ENCODE measurements at places on chromosomes 11 and 22.
A peak's percentile ranks its signal among the peaks of the same experiment; 100 is the strongest.

DNA sequence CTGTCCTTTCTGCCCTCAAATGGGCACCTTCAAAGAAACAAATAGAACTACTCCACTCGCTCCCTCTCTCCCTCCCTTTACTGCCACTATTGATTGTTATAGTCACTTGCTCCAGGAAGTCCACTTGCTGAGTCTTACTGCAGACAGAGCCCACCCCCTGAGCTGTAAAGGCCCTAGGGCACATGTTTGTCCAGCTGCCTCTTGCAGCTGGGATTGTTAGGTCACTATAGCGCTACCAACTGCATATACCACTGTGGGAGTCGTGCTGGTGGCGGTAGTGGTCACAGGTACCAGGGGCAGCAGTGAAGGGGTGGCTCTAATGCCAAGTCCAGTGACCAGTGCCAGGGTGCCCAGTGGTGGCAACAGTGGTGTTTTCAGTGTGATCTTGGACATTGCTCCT, 4.4 kb upstream of the SREBF2 start:
- DNase-seq, result no peak

DNA sequence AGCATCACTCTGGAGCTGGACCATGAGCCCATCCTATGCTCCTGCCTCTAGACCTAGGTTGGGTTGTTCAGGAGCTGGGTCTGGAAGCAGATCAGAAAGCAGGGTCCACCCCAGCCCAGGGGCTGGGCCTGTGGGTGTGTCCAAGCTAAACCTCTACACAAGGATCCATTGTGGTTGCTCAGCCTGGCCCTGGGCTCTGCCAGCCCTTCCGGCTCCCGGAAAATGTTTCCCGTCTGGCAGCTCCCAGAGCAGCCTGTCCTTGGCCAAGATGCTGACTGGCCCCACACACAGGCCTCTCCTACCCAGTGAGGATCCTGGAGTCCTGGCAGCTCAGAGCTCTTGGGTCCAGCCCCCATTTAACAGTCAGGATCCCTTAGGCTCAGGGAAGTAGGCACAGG, 35.3 kb upstream of the FCHSD2 start:
- no peak for DNase-seq

DNA sequence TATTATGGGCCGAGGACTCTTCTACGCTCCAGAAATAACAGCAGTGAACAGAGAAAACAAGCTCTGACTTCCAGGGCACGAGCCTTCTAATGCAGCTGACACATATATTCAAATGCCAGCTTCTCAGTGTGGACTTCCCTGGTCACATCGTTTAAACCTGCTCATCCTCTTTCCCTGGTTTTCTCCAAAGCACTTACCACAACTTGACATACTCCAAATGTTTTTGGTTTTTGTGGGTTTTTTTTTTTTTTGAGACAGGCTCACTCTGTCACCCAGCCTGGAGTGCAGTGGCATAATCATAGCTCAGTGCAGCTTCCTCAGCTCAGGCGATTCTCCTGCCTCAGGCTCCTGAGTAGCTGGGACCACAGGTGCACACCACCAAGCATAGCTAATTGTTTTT, 105.5 kb downstream of the MICAL3 start:
- peak; percentile 88 for DNase-seq

GRCh38 chr11:22668005-22668796, 1.8 kb downstream of the GAS2 start:
- DNase-seq, result no peak

- no peak for DNase-seq
These were observed 49.3 kb upstream of the PARVG start for GRCh38 chr22:44131412-44131811.

DNA sequence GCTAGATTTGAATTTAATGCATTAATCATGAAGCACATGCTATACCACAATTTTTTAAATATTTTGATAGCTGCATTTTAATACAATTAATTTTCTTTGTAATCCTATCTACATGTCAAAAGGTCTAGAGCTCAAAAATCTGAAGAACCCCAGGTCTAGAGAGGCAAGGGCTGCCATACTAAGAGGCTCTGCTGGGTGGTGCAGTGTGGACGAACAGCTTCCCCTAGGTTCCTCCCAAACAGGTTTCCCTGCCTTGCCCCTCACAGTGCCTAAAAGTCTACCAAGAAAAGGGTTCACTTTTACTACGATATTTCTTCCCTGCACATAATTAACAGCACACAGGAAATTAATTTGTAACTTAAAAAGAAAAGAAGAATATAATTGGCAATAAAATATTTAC, 681.1 kb downstream of the OPCML start:
- DNase-seq, result no peak

- peak; percentile 58 for DNase-seq
These were observed 56.1 kb upstream of the TIMP3 start for GRCh38 chr22:32745251-32745995.

DNA sequence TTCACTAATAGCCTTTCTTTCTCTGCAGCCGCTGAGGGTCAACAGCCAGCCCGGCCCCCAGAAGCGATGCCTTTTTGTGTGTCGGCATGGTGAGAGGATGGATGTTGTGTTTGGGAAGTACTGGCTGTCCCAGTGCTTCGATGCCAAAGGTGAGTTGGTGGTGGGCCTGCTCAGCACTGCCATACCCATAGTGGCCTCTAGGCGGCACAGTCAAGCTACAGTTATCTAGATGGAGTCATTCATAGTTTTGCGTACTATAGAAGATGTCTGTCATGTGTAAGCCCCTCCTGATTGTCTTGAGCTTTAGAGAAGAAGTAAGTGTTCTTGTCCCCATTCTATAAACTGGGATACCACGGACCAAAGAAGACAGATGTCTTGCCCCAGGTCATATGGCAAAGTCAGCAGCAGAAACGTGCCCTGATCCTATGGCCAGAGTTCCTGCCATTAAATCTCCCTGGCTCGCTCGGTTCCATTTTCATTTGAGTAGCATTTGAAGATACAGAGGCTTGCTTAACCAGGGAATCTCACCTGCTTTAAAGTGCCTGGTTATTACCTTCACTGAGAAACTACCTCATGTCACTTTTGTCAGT, 42.1 kb upstream of the CRTAM start:
- DNase-seq, result peak; percentile 29

DNA sequence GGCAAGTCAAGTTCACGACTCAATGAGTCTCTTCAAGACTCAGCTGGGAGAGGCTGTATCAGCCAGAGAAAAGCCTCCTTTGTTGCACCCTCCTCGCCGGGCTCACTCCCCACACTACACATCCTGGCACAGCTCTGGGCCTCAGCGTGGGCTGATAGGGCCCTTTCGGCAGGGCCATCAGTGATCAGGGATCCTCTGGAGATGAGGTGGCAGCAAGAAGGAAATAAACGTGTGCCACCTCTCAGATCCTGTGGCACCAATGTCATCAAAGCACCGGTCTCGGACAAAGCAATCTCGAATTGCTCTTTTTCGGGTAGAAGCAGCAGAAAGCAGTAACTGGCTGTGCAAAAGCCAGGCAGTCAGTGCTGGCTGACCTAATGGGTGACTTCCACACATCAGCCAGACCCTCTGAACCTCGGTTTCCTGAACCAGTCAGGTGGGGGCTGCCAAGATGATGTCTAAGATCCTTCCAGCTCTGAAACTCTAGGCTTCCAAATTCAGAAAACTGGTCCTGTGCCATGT, 2.1 kb downstream of the EHD1 start:
- DNase-seq, result no peak

DNA sequence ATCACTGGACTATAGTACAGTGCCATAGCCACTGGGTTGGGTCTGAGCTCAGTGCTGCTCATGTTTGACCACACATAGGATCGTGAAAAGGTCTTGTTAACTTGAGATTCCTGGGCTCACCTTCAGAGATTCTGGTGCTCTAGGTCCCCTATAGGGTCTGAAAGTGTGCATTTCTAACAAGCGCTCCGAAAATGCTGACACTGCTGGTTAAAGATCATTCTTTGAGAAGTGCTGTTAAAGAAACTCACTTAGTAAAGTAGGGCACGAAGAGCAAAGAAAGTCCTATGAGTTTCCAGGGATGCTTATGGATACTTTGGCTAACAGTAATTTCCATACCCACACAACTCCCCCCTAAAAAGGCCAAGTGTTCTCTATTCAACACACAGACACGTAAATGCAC, 108.1 kb upstream of the PAX6 start:
- DNase-seq, result no peak

GRCh38 chr11:75428281-75428724, 4.7 kb downstream of the KLHL35 start:
- DNase-seq, result peak; percentile 97

- DNase-seq, result no peak
These were observed 5.5 kb downstream of the C11orf91 start for GRCh38 chr11:33695051-33695566.

DNA sequence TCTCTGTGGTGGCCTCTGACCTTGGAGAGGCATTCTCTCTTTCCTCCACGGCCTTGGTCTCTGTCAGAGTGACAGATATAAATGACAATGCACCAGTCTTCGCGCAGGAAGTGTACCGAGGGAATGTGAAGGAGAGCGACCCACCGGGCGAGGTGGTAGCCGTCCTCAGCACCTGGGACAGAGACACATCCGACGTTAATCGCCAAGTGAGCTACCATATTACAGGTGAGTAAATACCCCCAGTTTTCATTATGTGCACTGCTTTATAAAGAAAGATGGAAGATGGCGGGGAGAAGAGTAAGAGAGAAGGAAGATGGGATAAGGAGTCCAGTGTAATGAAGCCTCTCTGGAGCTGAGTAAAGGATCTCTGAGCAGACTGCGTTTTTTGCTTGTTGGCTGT, 167.8 kb upstream of the MTNR1B start:
- no peak for DNase-seq

GRCh38 chr11:79201677-79202347, 239.0 kb downstream of the TENM4 start:
- DNase-seq, result peak; percentile 58

- no peak for DNase-seq
These were observed 4.7 kb upstream of the AP1B1 start for GRCh38 chr22:29393019-29393608.

DNA sequence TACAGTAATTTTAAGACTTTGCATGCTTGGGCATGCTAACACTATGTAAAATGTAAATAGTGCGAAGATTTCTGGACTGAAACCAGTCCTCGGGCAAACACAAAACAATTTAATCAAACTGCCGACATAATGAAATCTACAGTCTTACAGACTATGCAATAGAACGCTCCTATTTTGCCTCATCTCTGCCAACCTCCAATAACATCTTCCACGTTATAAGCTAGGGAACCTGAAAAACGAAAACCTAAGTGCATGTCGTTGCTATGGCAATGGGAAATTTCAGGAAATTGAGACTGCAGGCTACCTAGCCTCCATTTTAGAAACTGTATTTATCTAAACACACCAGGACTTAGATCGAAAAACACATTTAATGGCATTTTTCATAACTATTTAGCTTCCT, 1.1 kb downstream of the CSTF3 start:
- DNase-seq, result peak; percentile 71

GRCh38 chr11:43511959-43512358, 153.2 kb downstream of the TTC17 start:
- DNase-seq, result no peak

- no peak for DNase-seq
These were observed 76.8 kb downstream of the MN1 start for GRCh38 chr22:27724709-27725108.

GRCh38 chr11:11884774-11885481, 43.2 kb downstream of the USP47 start:
- no peak for DNase-seq

- DNase-seq, result no peak
These were observed 29.5 kb upstream of the TESMIN start for GRCh38 chr11:68780829-68781228.

- DNase-seq, result no peak
These were observed 973.2 kb downstream of the NTM start for GRCh38 chr11:132343445-132344175.

DNA sequence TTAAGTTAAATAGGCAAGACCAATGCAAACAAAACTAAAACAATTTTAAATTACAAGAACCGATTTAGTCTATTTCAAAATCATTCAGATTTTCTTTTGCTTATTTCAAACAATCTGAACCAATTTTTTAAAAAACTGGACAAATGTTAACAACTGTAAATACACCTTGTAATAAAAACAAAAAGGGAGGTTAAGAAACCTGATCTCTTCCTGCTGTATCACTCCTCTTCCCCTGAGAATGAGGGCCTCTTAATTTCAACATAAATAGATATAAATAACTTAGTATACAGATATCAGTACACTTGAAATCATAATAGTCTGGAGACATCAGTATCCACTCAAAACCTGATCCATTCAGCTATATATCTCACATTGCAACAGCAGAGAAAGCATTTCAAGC, 346.6 kb downstream of the TTC28 start:
- no peak for DNase-seq

GRCh38 chr11:17767914-17768313, 33.3 kb downstream of the KCNC1 start:
- no peak for DNase-seq
